Brain pericyte (primary cell): ENCODE measurements at places on chromosomes 13 and 19.

- no peak for DNase-seq
These were observed 3.5 kb upstream of the CYP2S1 start for GRCh38 chr19:41189425-41190065.

DNA sequence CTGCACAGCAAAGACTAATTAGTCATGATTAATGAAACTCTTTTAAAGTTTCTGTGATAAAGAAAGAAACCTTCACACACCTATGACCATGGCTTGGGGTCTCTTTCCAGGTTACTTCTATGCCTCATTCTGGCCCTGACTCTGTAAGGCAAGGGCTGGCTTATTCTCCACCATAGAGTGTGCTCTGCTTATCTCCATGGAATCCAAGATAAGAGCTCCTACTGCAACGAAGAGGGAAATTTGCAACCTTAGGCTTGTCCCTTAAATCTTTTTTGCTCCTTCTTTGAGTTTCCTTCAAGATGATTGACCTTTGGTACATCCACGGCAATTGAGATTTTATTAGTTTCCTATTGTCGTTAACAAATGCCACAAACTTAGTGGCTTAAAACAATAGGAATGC is 239.9 kb downstream of the SPRY2 start:
- no peak for DNase-seq

GRCh38 chr19:38655148-38655824 is 7.8 kb downstream of the ACTN4 start:
- DNase-seq = no peak

- no peak for DNase-seq
These were observed 231.5 kb upstream of the KLHL1 start for GRCh38 chr13:70339738-70340137.

DNA sequence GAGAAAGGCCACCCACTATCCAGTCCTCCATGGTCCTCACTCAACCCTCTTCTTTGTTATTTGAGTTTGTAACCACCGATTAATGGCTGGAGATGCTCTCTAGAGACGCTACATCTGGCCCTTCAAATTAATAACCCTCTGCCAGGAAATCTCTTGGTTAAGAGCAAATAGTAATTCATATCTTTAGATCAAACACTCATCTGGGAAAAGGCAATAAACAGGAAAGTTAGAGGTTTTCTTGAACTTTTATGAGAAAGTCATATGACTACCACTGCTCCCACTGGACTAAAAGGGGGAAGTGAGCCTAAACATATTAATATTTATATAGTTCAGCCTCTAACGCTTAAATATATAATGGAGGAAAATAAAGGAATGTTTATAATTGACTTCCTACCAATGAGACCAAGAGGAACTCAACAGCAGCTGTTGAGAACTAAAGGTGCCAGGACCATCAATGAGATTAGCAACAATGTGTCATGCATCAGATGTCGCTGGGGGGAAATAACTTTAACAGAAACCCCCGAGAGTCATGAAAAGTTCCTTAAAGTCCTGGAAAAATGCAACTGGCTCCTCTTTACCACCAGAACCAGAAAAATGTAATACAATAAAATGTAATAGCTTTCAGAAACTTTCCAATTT is 2.7 kb downstream of the TBC1D4 start:
- DNase-seq = no peak
